Activated naive CD8-positive, alpha-beta T cell treated with anti-CD3 and anti-CD28 coated beads for 36 hours (primary cell): ENCODE measurements at places on chromosomes 1 and 21. TPM values are rescaled to one million over a fixed set of nuclear protein-coding genes. Genes with fewer than 3 reads are reported as not detected.

- no peak for DNase-seq
- H3K4me1 ChIP-seq: peaks cover 64% of the 10 kb centered on the region
- peak overlapping the region; percentile 94 for H3K4me3 ChIP-seq
- H3K36me3 ChIP-seq: peaks cover 9% of the 10 kb centered on the region
Observed at GRCh38 chr1:27152829-27153548, 1.9 kb downstream of the SLC9A1 start.

DNA sequence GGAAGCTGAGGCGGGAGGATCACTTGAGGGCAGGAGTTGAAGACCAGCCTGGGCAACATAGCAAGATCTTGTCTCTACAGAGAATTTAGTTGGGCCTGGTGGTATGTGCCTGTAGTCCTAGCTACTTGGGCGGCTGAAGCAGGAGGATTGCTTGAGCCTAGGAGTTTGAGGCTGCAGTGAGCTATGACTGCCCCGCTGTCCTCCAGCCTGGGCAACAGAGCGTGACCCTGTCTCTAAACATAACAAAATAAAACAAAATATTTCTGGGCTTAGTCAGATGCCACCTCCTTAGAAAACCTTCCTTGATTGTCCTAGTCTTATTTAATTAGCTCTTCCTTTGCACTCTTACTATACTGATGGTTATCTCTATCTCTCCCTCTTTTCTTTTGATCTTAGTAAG is 8.5 kb downstream of the TGFB2 start:
- H3K27ac ChIP-seq: no peak overlapping the region
- H3K4me1 ChIP-seq: peaks cover 23% of the 10 kb centered on the region
- no peaks in the 10 kb centered on the region for H3K36me3 ChIP-seq
- no peak for DNase-seq

GRCh38 chr1:167429612-167430011 is 88.7 kb downstream of the CD247 start:
- H3K27me3 ChIP-seq: no peaks in the 10 kb centered on the region
- H3K27ac ChIP-seq: no peak overlapping the region
- DNase-seq: no peak
- H3K4me3 ChIP-seq: no peak overlapping the region
- H3K4me1 ChIP-seq: peaks cover 25% of the 10 kb centered on the region
- H3K36me3 ChIP-seq: peaks cover 23% of the 10 kb centered on the region

The CELA2A gene
- total RNA-seq: not detected

- H3K36me3 ChIP-seq: no peaks in the 10 kb centered on the region
- H3K27me3 ChIP-seq: peaks cover 69% of the 10 kb centered on the region
- no peak within 1 kb of the TSS for H3K4me3 ChIP-seq
- H3K27ac ChIP-seq: no peak within 1 kb of the TSS
- no peaks in the 10 kb centered on the region for H3K4me1 ChIP-seq
Observed at GRCh38 chr1:13583595-13583965, at the start of gene PDPN. TSS of gene PDPN (plus strand) at chr1:13583832. CDS start at chr1:13584034, 202 bp downstream.

The SSBP3 gene
- total RNA-seq: 65.4 TPM

The CR1 gene
- total RNA-seq: not detected

The SLFNL1 gene
- total RNA-seq: 0.08 TPM

The SLAMF9 gene
- not detected for total RNA-seq
